ENCODE measurements at places on chromosomes 5 and 9.
A peak's percentile ranks its signal among the peaks of the same experiment; 100 is the strongest.

DNA sequence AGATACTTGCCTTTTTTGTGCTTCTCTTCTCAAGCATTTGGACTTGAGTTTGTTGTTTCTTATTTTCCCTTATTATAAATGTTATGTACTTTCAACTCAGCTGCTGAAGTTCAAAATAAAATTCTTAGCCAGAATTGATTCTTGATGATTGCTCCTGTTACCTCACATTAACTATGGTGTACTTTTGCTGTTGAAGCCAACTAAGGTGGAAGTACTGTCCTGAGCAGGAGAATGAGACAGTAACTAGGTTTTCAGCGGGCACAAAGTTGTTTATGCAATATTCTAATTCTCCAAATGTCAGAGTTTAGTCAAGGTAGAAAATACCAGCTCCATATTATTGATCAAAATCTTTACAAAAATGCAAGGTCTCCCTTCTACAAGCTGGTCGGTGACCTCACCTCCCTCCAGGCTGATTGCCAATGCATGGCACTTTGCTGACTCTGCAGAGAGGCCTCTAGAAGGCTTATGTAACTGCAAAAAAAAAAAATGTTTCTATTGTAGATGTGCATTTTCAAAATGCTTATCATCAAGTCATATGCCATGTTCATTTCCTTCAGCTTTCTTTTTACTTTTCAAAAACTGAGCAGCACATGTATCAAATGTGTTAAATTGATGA lies 1783.5 kb upstream of the WWC1 start:
- no peak for DNase-seq

DNA sequence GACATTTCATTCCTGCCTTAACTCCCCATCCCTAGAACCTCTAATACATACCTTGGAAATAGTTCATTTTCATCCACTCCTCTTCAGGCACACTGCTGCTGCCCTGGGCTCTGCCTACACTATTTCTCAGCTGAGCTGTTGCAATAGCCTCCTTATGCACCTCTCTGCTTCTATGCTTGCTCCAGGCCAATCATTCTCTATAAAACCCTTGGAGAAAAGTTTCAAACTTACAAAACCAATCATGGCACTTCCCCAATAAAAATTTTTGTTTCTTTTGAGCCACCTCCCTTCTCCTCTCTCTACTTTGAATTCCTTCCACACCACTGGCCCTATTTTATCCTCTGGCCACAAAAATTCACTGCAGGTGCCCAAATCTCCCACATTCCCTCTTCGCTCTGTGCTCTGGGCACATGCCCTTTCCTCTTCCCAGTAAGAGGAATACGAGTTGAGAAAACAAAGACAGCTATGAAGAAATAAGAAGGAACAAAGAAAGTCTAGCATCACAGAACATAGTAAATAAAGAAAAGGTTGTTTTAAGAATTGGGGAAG lies 301.4 kb downstream of the ELAVL2 start:
- DNase-seq, result no peak

- peak; percentile 59 for DNase-seq
Observed at GRCh38 chr5:45696206-45696836, at the start of gene HCN1. HCN1 (minus strand) TSS chr5:45696380.

- no peak for DNase-seq
Observed at GRCh38 chr5:169164481-169164925, 136.4 kb downstream of the SLIT3 start.

GRCh38 chr9:131845305-131846298 lies 105.7 kb upstream of the RAPGEF1 start:
- DNase-seq, result no peak

DNA sequence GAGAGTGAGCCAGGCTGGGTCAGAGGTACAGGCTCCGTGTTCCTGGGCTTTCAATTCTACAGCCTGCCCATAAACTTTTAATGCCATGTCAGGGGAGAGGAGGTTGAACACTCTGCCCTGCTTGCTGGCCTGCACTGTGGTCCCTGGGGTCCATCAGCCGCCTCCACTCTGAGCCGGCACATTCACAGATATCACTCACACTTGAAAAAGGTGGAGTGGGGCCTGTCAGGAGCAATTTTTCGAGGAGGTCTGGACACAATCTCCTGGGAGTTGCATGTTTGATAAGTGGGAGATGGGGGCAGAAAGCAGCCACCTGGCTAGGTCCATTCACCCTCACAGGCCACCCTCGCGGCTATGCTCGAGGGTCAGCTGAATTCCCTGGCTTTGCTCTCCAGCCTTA lies 22.9 kb downstream of the S1PR3 start:
- DNase-seq, result no peak

DNA sequence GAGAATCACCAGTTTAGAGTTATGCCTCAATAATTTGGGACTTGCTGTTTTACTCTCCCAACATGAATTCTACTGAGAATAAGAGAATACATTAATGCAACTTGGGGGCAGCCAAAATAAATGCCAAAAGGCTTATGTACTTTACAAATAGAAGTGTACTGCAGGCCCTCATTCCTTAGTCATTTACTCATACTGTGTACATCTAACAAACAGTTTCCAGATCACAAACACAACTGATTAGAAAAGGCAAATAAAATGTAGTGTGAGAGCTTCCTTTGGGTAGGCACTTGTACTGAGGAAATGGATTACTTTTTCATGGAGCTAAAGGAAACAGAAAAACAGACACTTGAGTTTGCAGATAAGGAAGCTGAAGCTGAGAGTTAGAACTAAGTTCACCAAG lies 12.6 kb downstream of the ANKDD1B start:
- DNase-seq, result no peak

DNA sequence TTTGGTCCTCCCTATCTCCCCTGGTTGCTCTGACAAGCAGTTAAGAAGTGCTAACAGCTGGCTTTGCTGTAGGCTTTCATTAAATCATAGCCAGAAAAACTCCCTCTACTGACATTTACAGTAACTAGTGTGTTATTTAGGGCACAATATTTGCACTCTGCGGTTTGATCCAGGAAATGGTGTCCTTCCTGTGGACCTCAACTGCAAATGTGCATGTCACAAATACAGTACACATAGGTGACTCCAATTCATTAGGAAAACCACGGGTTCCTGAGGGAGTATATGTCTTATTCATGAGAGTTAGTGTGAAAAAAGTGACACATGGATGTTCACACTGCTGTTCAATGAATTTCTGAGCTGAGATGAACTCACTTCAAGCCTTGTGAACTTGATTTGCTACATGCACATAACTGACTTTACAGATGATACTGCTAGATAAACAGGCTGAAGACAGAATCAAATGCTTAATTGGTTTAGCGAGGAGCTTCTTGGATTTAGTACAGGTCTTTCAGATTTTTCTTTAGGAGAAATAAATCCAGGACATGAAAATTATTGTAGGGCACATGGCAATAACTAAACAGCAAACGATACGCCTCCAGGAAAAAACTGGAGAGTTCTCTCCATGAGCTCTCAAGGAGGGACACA lies 281.5 kb downstream of the EFNA5 start:
- DNase-seq, result no peak

DNA sequence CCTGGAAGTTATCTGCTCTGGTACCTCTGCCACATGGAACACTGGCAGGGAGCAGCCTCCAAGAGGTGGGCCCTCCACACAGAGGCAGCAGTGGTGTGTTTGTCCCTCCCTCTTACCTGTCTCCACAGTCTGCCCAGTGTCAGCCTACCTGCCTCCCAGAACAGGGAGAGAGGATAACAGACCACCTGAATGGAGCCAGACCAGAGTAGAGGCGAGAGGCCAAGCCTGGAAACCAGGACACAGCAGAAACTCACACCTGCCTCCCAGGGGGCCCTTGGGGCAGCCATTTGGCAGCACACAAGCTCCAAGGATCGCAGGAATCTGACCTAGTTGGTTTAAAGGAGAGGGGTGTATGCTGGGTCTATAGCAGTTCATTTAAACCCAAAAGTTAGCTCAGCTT lies 100.2 kb upstream of the ZNF366 start:
- DNase-seq, result no peak

- DNase-seq, result no peak
Observed at GRCh38 chr5:1820926-1821325, 19.7 kb downstream of the NDUFS6 start.

- no peak for DNase-seq
Observed at GRCh38 chr9:6194934-6195333, 20.7 kb upstream of the IL33 start.

GRCh38 chr9:119795395-119795794 lies 426.2 kb upstream of the BRINP1 start:
- no peak for DNase-seq

- no peak for DNase-seq
Observed at GRCh38 chr9:109585796-109586195, 87.7 kb upstream of the PTPN3 start.

GRCh38 chr5:168925160-168925559 lies 346.0 kb upstream of the PANK3 start:
- DNase-seq, result no peak

DNA sequence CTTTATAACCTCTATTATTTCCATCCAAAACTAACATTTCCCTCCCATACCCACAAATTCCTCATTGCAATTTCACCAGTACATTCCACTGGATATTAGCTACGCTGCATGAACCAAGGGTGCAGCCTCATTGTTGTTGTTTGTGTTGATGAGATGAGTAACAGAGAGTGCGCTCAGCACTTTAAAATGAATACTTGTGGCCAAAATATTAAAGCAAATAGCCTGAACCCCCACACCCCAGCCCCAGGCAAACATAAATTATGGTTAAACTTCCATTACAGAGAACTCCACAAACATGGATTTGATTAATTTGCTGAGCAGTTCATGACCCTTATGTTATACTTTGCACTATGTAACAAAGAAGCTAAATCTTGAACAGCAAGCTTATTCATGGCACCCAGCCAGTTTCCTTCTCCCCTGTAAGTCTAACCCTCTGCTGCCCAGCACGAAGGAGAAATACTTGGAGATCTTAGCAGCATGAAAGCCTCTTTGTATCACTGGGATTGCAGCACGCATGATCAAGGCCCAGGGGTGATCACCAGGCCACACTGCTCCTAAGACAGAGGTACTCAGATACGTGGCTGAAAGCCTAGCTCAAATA lies 205.0 kb downstream of the DOCK8 start:
- no peak for DNase-seq

DNA sequence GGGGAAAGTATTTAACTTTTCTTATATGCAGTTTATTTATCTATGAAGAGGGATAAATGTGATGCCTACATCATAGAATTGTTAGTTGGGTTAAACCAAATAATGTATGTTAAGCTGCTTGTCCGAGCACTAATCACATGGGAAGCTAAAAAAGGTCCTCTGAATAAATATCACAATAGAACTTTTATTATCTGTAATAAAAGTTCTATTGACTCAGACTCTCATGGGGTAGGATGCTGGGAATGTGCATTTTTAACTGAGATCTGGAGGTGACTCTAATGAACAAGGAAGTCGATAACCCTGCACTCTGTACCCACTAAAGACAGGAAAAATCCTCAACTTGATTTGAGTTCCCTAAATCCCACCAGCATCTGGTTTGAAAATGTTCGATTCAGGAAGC lies 205.9 kb upstream of the IL12B start:
- no peak for DNase-seq

DNA sequence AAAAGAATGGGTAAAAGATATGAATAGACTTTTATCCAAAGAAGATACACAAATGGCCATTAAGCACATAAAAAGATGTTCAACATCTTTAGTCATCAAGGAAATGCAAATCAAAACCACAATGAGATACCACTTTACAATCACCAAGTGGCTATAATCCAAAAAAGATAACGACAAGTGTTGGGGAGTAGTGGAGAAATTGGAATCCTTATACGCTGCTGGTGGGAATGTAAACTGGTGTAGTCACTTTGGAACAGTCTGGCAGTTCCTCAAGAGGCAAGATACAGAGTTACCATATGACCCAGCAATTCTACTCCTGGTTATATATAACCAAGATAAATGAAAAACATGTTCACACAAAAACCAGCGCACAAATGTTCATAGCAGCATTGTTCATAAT lies 234.9 kb downstream of the SPATA31D1 start:
- no peak for DNase-seq

GRCh38 chr5:6302075-6302474 lies 76.3 kb downstream of the MED10 start:
- DNase-seq, result no peak

DNA sequence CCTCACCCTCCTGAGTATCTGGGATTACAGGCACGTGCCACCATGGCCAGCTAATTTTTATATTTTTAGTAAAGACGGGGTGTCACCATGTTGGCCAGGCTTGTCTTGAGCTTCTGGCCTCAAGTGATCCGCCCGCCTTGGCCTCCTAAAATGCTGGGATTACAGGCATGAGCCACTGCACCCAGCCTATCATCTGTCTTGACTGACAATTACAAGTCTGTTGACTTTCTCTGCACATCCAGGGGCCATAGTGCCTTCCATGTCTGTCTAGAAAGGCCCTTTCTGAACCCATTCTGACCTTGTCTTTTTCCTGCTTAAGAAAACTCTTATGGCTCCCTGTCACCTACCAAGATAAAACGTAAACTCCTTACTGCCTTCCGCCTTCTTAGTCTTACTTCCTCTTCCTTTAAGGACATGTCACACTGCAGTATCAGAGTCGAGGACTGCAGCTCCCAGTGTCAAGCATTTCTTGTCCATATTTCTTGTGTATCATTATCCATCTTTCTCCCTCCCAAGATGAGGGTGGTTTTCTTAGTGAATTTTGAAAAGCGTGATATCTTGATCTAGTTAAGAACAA lies 49.9 kb upstream of the SHB start:
- DNase-seq, result no peak

GRCh38 chr5:178104492-178104891 lies 8.8 kb upstream of the N4BP3 start:
- no peak for DNase-seq

- no peak for DNase-seq
Observed at GRCh38 chr9:114409103-114409780, 21.5 kb upstream of the AKNA start.

- DNase-seq, result no peak
Observed at GRCh38 chr5:89302102-89302891, 419.3 kb upstream of the MEF2C start.

GRCh38 chr5:14396737-14397136 lies 184.9 kb upstream of the OTULINL start:
- no peak for DNase-seq

GRCh38 chr9:87542141-87542540 lies 44.5 kb downstream of the DAPK1 start:
- DNase-seq, result no peak

DNA sequence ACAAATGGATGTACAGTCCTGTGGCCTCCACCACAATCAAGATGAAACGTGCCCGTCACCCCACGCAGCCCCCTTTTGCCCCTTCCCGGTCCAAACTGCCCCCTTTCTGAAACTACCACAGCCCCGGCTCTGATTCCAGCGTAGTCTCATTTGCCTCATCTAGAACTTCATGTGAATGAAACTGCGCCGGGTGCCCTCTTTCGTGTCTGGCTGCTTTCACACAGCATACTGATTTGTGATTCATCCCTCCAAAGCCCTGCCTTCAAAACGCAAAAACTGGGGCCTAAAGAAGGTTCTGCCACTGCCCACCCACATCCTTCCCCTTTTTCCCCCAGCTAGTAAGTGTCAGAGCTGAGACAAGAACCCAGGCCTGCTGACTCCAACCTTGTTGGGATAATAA lies 31.5 kb upstream of the NCS1 start:
- DNase-seq, result peak; percentile 70

GRCh38 chr9:94139672-94140417 lies 55.6 kb downstream of the PTPDC1 start:
- no peak for DNase-seq

- DNase-seq, result no peak
Observed at GRCh38 chr5:7578071-7578470, 182.1 kb downstream of the ADCY2 start.

- DNase-seq, result no peak
Observed at GRCh38 chr5:111463311-111463710, 49.0 kb downstream of the STARD4 start.

- DNase-seq, result no peak
Observed at GRCh38 chr5:23223846-23224245, 283.6 kb upstream of the PRDM9 start.

GRCh38 chr9:94250456-94250855 lies 8.6 kb upstream of the ZNF169 start:
- DNase-seq, result no peak

Data from activated naive CD8-positive, alpha-beta T cell treated with anti-CD3 and anti-CD28 coated beads, Interleukin-2, amount 50 U/mL, for 24 hours (primary cell).